Right forelimb (tissue), 1 donor: ENCODE measurements at places on chromosomes 3 and 15.

DNA sequence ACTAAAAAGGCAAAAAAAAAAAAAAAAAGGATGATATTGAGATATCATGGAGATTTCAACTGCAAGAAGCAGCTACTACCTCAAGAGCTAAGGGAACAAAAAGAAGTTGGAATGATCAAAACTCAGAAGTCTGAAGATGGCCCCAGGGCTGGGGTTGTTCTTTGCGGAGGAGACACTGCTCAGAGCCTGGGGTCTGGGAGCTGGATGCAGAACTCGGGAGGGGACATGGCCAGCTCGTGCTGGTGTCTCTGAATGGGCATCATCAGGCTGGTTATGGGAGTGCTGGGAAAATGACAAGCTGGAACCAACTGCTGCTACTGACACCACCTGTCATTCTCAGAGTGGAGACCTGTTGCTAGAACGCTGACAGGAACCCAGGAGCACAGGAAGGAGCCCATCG lies 14.2 kb upstream of the ADIPOQ start:
- DNase-seq: no peak

DNA sequence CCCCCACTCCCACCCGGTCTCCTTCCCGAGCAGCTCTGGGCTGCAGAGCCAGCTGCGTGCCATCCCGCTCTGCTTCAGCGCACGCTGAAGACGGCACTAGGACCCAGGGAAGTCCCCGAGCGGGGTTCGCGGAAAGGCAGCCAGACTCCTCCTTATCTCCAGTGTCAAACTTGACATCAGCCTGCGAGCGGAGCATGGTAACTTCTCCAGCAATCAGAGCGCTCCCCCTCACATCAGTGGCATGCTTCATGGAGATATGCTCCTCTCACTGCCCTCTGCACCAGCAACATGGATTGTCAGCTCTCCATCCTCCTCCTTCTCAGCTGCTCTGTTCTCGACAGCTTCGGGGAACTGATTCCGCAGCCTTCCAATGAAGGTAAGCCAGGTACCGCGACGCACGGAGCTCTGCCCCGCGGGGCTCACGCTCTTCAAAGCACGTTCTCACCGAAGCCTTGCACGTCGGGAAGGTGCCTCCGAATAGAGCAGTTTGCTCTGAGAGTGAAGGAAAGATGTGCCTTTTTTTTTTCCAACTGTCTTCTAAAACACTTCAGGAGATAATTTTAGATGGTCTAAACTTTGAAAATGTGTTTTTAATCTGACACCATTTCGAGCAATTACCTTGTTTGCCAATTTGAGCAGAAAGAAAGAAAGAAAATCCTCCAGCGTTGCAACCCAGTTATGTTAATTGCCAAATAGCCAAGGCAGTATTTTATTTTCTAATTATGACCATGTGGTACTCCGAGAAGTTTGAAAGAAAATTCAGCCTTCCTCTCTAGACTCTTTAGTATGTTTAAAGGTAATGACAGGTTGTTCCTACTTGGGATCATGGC lies at the start of gene EPHA3:
Gene EPHA3 (plus strand): TSS at position 161 of the 830 bp plus-strand sequence. CDS start 128 bp downstream, at position 289.
- peak; percentile 87 for DNase-seq

DNA sequence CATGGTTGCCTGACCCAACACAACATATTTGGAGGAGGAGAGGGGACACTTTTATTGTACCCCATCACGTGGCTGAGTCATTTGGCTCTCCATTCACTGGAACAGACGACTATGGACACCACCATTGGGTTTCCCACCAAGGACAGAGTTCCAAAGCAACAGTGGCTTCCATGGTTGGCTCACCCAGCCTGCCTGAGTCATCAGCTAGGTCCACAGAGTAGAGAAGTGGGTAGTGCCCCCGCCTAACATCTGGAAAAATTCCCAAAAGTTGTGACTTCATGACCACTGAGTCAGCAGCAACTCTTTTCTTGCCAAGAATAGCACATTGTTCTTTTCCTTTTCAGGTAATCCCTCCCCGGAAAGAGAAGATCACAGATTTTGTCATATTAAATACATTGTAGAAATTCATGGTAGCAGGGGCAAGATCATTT lies 3.0 kb upstream of the PPP1R2 start:
- no peak for DNase-seq

- DNase-seq: no peak
These were observed 162.4 kb upstream of the TGFBR2 start for GRCh38 chr3:30443756-30444673.

DNA sequence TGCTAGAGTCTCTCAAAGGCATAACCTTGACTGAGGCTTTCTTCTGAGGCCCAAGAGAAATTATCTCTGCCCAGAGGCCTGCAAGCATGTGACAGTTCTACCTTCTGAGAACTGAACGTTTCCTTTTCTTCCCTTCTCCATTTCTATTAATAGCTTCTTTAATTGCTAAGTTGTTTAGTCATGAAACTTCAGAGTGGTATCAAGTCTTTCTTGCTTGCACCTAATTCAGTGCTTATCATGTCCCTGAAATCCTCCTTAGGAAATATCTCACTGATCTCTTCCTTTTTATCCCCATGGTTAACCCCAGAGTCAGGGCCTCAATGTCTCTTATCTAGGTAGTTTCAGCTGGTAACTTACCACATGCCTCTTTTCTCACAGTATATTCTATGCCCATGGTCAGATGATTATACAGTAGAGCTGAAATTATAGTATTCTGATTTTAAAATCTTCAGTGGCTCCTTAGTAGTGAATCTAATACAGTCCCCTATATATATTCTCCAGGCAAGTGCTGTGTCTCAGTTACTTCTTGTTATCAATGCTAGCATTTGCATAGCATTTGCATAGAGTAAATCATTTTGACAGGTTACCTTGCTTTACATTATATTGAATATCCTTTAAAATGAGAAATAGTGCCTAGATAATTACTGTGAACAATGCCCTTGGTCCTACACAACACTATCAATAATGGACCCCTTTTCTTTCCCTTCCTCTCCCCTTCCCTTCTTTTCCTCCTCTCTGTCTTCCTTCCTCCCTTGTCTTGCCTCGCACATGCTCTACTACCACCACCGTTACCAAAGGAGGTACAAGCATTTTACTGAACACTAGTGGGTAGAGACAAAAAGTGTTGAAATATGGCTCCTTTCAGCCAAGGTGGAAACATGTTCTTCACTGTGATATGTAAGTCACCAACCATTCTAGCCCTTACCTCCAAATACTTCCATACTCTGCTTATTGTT lies 33.0 kb downstream of the KBTBD8 start:
- no peak for DNase-seq

- DNase-seq: no peak
These were observed 270.3 kb upstream of the CFAP20DC start for GRCh38 chr3:59320080-59320479.

GRCh38 chr3:127140501-127141460 lies 52.1 kb upstream of the PRR23E start:
- no peak for DNase-seq

DNA sequence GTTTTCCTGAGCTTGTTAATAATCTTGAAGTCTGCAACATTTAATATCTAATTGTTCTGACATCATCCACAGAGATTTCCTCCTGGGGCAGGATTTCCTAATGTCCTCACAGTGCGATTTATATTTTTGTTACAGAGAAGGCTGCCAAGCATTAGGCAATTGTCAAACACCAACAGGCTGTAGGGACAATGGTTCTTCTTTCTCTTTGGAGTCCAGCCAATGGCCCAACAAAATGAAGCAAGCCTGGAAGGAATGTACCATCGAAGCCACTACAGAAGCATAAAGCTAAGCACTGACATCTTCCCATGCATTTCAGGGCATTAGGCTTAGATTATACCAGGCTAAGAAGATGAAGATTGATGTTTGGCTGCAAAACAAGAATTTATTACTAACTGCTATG lies 173.0 kb upstream of the FRMD4B start:
- DNase-seq: no peak

DNA sequence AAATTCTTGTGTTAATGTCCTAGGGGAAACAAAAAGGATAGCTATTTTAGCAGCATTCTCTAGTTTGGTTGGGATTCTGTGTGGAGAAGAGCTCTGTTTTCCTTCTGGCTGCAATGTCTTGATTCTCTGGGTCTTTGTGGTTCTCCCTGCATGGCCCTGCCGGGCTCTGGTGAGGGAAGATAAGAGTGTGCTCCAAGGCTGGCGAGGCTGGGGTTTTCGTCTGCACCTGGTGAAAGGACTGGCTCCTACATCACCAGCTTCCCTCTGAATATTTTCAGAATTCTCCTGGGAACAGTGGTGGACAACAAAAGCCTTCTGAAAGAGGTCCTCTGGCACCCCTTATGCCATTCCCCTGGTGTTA lies 38.1 kb upstream of the SFMBT1 start:
- no peak for DNase-seq

- no peak for DNase-seq
These were observed 36.1 kb downstream of the SPSB4 start for GRCh38 chr3:141087076-141087777.

DNA sequence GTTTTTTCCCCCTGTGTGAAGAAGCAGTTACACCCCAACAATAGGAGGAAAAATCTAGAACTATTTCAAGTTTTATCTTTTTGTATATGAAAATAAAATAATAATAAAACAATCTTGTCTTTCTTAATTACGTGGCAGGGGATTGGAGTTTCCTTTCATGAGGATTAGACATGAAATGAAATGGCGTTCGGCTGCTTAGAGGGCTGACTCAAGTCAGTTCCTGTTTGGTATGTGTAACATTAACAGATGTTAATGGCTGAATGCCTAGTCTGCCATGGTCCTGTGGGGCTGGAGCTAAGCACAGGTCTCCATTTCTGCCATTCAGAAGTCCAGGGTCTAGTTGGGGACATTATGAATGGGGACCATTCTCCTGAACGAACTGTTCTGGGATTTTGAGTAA lies 3.1 kb upstream of the EXOG start:
- no peak for DNase-seq

GRCh38 chr3:28824316-28824715 lies 456.6 kb upstream of the RBMS3 start:
- no peak for DNase-seq

- DNase-seq: no peak
These were observed 30.0 kb upstream of the ABHD17C start for GRCh38 chr15:80665151-80665550.

- no peak for DNase-seq
These were observed 35.8 kb downstream of the ABHD5 start for GRCh38 chr3:43726521-43726920.

- DNase-seq: no peak
These were observed 46.4 kb downstream of the DNASE1L3 start for GRCh38 chr3:58164199-58164879.

- DNase-seq: no peak
These were observed 2.4 kb downstream of the SIAH2 start for GRCh38 chr3:150760431-150761200.

DNA sequence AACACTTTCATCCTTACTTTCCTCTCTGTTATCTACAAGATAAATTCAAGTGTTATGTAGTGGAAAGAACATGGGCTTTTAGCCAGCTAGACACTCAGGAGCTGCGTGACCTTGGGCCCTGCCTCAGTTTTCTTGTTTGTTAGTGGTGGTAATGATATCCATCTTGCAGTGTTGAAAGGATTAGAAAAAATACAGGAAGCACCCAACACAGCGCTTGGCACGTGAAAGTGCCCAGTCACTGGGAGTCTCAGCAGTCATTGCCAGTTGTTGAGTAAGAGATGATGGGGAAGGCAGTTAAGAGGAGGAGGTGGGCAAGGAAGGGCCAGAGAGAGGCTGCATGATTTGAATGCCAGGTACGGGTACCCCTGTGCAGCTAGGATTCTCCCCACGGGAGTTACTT lies 5.3 kb downstream of the PDIA5 start:
- no peak for DNase-seq

GRCh38 chr15:45794712-45795439 lies 160.0 kb downstream of the SQOR start:
- peak; percentile 67 for DNase-seq
